ENCODE measurements at places on chromosomes 1 and 21.

DNA sequence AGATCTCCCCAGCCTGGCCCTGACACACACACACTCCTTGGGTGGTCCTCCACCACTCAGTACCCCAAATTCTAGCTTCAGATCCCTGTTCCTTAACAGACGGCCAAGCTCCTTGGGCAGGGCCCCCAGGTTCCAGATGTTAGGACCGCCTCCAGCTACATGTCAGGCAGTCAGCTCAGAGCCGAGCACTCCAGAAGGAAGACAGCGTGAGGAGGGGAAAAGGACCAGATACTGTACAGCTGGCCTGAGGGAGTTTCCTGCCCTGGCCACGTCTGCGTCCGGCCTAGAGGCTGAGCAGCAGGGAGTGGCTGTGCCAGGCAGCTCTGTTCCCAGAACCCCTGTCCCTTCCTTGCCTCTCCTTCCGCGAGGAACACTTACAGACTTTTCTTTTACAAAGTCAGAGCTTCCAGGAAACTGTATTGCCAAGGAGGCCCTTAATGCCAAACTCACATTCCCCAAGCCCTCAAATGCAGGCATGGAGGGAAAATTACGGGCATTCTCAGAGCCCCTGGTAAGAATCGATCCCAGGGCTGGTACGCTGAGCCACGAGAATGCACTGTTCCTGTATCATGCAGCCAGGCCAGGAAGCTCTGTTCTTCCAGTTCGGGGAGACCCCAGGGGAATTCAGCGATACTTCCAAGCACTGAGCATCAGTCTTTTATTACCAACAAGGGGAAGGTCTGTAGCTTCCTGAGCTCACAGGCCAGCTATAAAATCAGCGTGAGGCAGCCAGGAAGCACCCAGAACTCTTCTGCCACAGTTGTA lies 45.2 kb upstream of the CNTN2 start:
- no peak for DNase-seq

- DNase-seq: no peak
Measured at GRCh38 chr1:111747282-111747734, 8.1 kb upstream of the INKA2 start.

GRCh38 chr1:218930472-218931241 lies 243.0 kb upstream of the LYPLAL1 start:
- DNase-seq: no peak

DNA sequence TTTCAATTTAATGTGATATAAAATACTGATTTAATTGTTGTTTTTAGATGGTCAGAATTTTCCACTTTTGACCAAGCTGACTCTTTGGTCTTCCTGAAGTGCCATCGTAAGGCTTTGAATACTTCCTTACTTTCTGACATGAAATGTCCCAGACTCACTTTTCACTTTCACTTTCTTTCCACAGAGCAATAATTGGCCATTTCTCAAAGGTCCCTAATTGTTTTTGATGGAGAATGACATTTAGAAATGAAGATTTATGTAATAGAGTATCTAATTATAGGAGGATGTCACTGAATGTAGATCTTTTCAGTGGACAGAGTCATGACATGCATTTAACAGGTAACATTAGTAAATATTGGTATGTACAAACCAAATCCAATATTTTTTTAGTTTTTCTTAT lies 1141.6 kb downstream of the KCNT2 start:
- DNase-seq: no peak

DNA sequence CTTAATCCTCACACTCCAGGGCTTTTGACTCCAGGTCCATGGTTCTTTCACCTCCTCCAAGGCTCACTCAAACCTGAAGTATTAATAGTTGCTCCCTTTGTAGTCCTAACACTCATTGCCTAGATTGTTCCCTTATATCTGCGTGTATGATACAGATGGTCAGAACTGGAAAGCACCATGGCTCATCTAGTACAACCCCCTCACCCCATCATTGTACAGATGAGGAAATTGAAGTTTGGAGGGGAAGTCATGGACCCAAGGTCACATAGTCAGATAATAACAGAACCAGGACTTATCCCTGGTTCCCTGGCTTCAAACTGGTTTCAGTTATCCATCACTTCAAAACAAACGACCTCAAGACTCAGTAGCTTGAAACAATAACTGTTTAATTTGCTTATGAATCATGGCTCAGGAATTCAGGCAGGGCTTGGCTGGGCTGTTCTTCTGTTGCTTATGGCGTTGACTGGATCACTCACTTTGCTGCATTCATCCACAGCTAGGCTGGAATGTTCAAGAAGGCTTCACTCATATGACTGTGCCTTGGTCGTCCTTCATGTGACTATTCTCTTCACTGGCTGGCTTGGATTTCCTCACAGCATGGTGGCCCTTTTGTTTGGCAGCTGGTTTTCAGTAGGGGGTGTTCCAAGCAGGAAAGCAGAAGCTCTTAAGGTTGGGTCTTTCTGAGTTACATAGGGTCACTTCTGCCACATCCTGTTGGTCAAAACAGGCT lies 5.0 kb downstream of the NOS1AP start:
- no peak for DNase-seq

DNA sequence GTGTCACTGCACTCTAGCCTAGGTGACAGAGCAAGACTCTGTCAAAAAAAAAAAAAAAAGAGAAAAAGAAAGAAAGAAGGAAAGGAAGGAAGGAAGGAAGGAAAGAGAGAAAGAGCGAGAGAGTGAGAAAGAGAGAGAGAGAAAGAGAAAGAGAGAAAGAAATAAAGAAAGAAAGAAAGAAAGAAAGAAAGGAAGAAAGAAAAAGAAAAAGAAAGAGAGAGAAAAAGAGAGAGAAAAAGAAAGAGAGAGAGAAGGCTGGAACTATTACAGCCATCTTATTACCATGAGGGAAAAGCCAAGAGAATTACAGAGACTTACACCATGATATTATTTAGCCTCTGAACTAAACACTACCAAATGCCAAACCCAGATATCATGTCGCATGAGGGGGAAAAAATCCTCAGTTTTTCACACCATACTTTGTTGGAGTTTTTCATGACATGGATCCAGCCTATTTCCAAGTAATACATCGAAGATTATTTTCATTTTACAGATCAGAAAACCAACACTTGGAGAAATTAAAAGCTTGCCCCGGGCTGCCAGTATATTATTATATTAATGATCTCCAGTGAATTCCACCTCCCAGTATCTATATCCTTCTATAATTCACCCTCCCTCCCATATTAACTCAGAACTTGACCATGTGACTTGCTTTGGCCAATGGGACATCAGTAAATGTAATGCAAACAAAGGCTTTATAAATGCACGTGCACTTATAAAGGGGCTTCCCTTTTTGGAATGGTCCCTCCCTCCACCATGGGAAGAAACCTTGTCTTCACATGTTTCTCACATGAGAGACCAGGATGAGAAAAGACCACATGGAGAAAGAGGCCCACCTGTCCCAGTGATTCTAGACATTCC lies 148.6 kb downstream of the MIS18A start:
- no peak for DNase-seq

- no peak for DNase-seq
Measured at GRCh38 chr1:114270282-114270681, 116.6 kb upstream of the SYT6 start.

- DNase-seq: no peak
Measured at GRCh38 chr1:9927259-9927658, 15.9 kb downstream of the LZIC start.

DNA sequence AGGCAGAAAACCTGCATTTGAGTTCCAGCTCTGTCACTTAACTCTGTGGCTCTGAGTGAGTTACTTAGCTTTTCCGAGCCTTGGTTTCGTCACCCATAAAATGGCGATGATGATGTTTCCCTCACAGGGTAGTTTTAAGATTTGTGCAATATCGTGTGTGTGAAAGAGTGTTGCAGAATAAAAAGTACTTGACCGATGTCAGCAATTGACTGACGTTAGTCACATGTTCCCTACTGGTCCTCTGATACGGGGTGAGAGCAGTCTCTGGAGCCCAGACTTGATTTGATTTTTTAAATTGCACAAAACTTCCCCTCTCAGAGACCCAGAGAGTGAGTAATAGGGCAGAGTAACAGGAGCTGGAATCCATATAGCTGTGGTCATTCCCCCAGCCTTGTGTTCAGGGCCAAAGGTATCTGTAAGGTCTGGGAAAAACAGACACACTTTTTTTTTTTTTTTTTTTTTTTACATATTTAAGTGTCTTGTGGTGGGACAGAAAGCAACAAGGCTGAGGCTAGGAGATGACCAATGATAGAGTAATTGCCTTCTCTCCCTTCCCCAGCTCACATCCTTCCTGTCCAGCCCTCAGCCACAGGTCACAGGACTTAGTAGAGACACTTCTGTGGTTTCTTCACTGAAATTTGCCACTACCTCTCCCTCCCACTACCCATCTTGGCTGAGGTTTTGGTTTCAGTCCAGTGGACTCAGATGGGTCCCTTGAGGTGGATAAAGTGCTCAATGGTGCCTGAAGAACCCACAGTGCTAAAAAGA lies 2.0 kb downstream of the FCER1G start:
- DNase-seq: no peak

- no peak for DNase-seq
Measured at GRCh38 chr1:14939527-14940284, 213.8 kb upstream of the TMEM51 start.

DNA sequence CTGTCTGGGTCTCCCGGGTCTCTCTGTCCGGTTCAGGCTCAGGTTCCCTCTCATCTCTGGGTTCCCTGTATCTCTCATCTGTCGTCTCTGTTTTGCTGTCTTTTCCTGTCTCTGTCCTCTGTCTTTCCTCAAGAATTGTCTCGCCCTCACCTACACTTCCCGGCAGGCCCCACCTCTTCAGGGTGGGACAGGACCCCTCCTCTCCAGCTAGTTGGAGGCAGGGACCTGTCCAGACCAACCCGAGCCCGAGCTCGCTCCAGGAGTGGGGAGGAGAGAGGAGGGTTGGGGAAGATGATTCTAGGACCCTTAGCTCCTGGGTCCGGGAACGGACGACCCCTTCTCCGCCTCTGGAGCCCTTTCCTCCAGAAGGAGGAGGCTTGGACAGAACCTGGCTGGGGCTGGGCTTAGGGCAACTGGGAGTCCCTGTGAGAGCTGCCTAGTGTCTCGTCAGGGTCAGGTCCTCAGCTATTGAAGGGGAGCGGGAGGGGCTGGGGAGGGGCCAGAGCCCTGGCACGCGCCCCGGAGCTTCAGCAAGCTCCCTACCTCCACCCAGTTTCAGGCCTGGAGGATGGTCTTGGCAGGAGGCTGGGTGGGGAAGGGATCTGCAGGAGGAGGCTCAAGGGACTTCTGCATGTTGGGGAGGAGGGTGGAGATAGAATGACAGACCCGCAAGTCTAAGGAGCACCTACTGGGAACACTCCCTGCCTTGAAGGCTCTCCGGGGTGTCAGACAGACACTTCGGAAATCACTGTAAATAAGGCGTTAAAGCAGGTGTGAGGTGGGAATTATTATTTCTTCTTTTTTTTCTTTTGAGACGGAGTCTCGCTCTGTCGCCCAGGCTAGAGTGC lies 26.3 kb upstream of the EPB41 start:
- DNase-seq: peak; percentile 52

DNA sequence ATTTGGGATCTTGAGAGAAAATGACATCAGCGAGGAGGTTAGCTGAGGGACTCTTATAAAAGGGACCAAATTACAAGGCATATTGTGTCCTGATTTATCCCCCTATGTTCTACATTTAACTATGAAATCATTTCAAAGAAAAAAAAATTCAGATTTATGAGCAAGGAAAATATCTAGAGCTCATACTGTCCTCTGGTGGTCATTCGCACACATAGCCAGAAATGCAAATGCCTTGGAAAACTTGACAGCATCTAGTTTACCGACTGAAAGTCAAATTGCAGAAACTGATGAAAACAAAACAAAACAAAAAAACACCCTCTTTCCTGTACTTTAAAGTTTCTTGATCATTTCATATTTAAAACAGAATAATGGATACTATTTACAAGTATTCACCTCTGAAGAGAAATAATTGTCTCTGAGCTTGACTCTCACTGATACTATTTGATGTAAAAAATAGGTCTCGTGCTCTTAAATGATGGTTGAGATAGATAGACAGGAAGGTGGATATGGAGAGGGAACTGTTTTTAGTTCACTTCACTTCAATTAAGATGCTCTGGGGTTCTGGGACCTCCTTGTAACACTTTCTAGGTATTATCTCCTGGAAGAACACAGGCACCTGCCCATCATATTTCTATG lies 253.8 kb downstream of the PCP4 start:
- no peak for DNase-seq

GRCh38 chr1:33314416-33314815 lies 6.5 kb downstream of the A3GALT2 start:
- no peak for DNase-seq

DNA sequence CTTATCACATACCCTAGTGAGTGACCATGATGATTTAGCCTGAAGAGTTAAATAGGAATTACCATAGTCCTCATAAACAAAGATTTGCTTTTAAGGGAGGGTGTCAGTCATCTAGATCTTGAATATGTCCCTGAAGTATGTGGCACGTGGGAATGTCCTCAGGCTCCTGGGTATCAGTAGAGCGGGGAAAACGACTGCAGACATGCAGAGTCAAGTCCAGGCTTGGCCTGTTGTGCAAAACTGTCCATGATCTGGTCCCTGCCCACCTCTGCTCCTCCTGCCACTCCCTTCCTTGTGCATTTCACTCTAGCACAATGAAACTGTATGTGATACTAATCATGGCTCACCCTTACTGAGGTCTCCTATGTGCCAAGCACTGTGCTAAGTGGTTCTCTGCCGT lies 12.9 kb downstream of the MOV10 start:
- no peak for DNase-seq

GRCh38 chr1:86382878-86383277 lies 13.2 kb downstream of the ODF2L start:
- DNase-seq: no peak

GRCh38 chr1:24931468-24932231 lies 1.6 kb upstream of the RUNX3 start:
- DNase-seq: no peak

All from ovary (tissue), 10 donors.